Frontal cortex (tissue), 4 donors: ENCODE measurements at places on chromosomes 7 and 10.

DNA sequence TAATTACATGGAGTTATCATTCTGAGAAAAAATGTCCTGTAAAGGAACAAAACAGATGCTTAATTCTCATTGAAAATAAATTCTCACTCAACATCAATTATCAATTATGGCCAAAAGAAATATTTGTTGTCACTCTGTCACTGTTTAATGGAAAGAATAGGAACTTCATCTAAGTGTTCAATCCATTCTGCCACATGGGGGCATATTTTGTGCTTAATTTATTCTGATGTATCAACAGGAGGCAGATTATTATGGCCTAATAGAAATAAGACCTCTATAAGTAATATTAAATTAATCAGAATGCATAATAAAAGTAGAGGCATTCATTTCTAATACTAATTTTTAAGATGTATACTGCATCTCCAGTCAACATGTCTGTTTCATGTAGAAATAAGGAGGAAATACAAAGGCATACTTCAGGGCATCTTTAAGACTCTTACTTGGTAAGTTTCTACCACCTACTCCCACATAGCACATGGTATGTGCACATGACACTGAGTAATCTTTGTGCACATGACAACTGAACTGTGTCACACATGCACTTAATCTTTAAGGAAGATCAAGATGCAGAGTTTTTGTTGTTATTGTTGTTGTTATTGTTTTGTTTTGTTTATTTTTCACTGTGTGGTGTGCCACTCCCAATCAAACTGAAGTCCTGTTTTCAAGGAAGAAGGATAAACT is 420.4 kb upstream of the SEMA3A start:
- DNase-seq = no peak

- DNase-seq = no peak
These were observed 60.0 kb upstream of the LRGUK start for GRCh38 chr7:134067164-134067563.

GRCh38 chr10:115417585-115418265 is 324.6 kb downstream of the ATRNL1 start:
- DNase-seq = no peak

DNA sequence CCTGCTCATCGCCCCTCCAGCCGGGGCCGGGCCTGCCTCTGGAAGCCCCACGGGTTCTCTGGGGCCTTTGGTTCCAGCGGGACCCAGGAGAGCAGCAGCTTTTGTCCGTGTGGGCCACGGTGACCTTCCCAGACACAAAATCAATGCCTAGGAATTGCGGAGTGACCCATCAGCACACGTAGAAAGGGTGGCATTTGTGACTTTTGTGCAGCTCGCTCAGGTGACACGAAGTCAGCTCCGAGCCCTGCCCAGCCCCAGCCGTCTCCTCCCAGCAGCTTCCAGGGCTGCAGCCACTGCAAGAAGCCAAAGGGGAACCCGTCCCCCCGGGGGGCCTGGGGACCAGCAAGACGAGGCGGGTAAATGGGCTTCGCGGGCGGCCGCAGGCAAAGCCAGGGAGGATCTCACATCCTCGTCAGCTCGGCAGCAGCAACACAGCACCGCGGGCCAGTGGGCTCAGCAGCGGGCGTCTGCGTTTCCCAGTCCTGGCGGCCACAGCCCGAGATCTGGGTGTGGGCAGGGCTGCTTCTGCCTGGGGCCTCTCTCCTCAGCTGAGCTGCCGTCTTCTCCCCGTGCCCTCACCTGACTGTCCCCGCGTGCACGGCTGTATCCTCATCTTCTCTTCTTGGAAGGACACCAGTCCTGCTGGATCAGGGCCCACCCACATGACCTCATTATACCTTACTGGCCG is 88.5 kb downstream of the PAXIP1 start:
- no peak for DNase-seq

GRCh38 chr10:69413221-69413865 is 3.4 kb downstream of the TACR2 start:
- peak; percentile 62 for DNase-seq
